ENCODE measurements at places on chromosomes 5 and 9.

DNA sequence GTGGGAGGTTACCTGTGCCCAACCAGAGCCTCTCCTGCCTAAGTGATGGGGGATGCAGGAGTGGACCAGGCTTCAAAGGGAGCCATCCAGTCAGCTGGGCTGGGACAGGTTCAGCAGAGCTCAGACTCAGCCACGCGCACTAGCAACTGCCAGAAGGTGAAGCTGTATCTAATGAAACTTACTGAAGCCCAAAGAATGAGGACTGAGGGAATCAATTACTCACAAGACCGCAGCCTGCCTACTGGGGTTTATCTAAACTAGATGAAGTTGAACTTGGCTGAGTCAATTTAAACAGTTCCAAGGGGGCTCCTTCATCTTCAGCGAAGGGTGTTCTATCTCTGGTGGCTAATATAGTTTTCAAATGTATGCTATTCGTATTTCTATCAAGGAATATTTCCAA is 11.4 kb downstream of the HAND1 start:
- no peak for DNase-seq

GRCh38 chr5:57504357-57504756 is 21.7 kb upstream of the ACTBL2 start:
- DNase-seq, result no peak

DNA sequence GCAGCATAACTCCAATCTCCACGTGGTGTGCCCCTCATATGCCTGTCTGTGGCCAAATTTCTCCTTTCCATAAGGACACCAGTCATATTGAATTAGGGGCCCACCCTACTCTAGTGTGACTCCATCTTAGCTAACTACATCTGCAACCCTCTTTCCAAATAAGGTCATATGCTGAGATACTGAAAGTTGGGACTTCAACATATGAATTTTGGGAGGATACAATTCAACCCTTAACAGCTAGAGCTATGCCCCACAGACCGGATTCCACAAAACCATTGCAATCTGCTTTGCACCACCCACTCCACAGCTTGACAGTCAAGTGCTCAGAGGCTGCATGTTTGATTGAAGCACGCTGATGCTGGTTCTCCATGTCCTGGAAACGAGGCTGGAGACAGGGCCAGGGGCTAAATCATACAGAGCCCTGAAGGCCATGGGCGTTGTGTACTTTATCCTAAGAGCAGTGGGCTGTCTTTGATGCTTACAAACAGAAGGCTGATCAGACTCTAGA is 122.8 kb downstream of the MTX3 start:
- DNase-seq, result no peak

DNA sequence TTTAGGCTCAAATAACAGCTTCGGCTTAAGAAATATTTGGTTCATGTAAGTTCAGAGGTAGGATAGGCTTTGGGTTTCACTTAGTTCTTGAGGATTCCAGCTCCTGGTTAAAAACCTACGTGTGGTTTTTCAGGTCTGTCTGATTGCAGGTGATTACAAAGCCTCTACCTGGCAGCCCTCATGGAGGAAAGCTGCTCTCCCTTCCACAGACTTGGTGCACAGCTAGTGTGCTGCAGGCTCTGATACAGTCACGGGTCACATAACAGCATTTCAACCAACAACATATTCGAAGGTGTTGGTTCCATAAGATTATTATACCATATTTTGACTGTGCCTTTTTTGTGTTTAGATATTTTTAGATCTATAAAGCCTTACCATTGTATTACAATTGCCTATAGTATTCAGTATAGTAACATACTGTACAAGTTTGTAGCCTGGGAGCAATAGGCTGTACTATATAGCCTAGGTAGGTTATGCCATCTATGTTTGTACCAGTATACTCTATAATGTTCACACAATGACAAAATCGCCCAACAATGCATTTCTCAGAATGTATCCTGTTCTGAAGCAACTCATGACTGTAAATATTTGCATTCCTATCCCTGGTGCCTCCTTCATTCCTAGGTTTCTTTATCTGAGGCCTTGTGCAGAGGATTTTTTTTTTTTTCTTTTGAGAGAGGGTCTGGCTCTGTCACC is 8.0 kb upstream of the DCP2 start:
- no peak for DNase-seq
